Cerebellar nuclear complex (tissue), 1 donor: ENCODE measurements at places on chromosomes 6 and 20.
A peak's percentile ranks its signal among the peaks of the same experiment; 100 is the strongest.

DNA sequence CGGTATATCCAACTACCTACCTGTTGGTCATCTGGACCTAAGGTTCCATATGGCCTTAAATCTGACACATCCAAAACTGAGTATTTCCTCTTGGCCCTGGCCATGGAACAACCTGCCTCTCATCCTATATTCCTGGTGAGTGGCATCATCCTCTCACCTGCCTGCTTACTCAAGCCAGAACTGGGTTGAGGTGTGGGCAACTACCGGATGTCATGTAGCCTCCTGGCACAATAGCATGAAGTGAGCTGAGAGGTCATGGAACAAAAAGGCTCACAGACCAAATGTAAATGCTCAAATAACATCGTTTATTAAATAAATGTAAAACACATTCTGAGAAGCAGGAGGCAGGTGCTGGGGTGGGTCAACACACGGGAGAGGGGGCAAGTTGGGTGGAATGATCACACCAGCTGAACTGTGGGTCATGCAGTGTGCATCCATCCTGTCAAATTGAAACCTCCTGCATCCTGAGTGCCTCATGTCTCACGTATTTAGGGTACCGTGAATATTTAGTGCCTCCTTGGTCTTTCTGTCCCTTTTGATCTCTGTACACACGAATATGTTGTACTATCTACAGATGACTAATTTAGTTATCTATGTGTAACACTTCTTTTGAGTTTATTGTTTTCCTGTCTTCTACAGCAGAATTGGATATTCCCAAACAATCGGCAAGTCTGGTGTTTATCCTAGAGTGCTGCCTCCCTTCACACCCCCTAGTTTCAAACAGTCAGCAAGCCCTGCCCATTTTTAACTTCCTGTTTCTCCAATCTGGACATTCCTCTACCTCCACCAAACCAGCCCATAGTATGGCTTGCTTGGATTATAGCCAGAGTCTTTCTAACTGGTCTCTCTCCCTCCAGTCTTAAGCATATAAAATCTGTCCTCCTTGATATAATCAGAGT lies 7.9 kb upstream of the POU5F1 start:
- DNase-seq, result no peak

DNA sequence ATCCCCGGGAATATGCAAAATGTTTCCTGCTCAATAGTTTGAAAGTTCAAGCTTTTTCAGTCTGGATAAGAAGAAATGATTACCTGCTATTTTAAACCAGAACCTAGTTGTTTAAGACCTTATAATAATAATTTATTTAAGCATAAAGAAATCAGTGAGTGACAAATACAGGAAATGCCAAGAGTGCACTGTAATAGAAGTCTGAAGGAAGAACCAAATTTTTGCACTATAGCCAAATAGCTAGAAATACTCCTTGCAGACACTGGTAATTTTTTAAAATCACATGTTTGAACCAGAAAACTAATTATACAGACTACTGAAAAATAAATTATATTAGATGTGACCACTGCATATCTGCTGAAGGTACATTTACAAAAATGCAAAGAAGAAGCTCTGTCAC lies 93.2 kb downstream of the MMS22L start:
- DNase-seq, result no peak

DNA sequence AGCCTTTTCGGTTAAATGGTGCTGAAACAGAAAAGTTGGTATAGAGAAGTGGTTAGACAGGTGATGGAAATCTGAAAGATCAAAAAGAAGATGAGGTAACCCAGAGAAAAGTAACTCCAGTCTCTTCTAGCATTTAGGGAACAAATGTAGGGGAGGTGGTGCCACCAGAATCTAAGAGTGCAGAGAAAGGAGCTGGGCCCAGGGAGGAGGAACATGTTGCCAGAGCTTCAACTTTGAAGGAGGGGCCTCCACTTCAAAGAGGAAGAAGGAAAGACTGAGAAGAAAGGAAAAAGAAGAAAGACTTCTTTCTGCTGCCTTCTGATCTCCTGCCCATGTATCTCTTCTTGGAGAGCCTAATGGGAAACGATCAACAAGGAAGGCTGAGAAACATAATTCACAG lies 23.5 kb upstream of the ATRN start:
- no peak for DNase-seq

DNA sequence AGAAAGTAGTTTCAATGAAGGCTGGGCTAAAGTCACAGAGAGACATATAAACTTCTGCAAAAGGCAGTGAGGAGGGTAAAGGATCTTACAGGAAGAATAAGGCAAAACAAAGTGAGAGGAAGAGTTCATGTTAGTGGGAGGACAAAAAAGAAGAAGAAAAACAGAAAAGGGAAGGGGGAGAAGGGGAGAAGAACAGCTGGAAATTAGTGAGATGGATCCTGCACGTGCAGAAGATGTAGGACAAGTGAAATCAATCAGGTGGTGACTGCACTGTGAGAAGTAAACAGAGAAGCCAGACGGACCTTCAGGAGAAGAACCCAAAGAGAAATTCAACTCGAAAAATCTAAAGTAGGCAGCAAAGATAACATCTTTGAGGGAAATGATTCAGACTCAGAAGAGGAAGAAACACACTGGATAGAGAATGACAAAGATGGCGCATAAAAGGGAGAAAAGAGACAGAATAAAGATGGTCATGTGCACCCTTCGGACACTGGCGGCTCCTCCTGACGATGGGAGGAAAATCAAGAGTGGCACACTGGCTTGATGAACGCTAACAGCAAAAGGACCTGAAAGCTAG lies 105.9 kb downstream of the MYB start:
- DNase-seq, result no peak

GRCh38 chr6:113732384-113732966 lies 124.7 kb upstream of the MARCKS start:
- no peak for DNase-seq

DNA sequence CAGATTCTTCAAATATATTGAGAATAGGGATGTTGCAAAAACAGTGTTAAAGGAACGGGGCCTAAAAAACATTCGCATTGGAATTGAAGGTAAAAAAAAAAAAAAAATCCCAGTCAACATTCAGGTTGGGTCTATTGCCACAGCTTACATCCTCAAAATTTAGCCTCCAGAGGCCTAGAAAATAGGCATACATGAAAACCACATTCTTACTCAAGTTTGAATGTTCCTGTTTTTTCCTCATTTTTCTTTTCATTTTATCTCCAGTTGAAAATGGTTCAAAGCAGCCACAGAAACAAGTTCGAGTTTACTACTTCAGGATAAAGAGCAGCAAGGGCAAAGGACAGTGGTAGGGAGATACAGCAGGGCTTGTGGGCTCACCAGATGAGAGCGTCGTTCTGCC lies 41.9 kb downstream of the KCTD20 start:
- DNase-seq, result no peak

DNA sequence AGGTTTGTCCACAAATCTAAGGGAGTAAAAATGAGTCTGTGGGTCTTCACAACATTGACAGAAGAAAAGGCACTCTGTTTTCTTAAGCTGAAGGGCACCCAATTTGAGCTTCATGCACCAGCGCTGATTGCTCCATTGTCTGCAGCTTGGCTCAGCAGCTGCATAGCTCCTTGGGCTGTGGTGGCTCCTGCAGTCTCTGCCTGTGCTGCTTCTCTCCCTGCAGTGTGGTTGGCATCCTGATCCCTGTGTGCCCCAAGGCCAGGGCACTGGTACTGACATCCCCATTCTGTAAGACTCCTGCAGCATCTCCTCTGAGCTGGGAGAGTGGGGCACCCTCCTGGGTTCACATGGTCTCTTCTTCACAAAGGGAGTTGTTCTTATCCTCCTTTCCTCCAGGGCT lies 83.2 kb upstream of the B3GAT2 start:
- no peak for DNase-seq

DNA sequence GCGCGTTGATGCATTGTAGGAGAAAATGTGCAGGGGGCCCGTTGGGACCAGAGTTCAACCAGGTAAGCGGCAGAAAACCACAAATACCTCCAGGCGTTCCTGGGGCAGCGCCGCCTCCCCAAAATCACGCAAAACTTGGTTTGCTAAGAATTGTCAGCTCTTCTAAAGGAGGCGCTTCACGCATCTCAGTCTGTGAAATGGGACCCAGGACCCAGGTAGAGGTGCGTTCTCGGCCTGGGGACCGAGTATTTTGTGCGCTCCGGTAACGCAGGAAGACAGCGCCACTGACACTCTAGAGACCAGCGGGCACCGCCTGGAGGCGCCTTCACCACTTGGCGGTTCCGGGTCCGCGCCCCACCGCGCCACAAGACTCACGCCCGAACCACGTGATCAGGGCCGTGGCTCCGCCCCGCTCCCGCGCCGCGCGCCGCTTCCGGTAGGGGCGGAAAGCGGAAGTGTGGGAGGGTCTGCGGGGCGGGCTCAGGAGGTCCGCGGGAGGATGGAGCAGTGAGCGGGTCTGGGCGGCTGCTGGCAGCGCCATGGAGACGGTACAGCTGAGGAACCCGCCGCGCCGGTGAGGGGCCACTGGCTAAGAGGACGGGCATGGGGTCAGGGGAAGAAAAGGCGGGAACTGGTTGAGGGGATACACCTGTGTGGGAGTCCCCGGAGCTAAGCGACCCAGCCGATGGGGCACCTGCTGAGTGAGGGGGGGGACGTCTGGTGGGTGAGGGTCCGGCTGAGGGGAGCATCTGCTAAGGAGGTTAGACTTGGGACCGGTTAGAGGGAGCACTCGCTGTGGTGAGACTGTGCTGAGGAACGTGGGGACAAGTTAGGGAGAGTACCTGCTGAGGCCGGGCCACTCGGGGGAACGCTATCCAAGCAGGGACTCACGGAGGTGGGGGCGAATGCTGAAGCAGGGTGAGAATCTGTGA lies at the start of gene STK4:
TSS of gene STK4 (plus strand) at position 483 of the 932 bp plus-strand sequence. CDS start at position 540, 57 bp downstream.
- peak; percentile 35 for DNase-seq

DNA sequence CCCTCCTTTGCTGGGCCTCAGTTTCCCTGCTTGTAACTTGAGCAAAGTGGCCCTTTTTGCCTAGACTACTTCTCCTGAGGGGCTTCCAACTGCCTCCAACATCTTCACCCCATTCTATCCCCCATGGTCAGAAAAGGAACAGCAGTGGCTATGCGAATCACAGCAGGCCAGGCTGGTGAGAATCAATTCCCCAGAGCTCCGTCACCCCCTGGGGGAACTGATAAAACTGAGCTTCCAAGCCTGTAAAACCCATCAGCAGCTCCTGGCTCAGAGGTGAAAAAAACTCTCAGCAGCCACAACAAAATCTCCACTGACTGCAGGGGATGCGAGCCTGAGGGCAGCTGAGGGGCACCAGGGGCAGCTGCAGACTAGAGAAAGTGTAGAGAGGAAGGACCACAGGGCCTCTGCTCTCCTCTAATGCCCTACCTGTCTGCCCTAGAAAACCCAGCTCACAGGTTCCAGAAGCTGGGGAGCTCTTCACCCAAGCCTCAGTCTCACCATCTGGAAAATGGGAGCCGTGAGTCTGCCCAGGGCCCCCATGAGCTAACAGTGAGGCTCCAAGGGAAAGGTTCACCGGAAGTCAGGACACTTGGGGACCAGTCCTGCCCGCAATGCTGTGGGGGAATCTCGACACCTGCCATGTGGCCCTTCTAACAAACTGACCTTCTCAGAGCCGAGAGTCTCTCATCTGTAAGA lies 120.6 kb downstream of the GRM4 start:
- no peak for DNase-seq

DNA sequence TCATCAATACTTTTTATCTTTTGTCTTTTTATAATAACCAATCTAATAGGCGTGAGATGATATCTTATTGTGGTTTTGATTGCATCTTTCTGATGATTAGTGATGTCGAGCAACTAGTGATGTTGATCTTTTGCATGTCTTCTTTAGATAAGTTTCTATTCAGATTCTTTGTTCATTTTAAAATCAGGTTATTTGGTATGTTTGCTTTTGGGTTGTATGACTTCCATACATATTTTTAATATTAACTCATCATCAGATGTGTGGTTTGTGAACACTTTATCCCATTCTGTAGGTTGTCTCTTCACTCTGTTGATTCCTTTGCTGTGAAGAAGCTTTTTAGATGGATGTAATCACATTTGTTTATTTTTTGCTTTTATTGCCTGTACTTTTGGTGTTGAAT lies 295.8 kb downstream of the BCKDHB start:
- no peak for DNase-seq

- DNase-seq, result no peak
These were observed 64.4 kb upstream of the NOX3 start for GRCh38 chr6:155520078-155520477.

DNA sequence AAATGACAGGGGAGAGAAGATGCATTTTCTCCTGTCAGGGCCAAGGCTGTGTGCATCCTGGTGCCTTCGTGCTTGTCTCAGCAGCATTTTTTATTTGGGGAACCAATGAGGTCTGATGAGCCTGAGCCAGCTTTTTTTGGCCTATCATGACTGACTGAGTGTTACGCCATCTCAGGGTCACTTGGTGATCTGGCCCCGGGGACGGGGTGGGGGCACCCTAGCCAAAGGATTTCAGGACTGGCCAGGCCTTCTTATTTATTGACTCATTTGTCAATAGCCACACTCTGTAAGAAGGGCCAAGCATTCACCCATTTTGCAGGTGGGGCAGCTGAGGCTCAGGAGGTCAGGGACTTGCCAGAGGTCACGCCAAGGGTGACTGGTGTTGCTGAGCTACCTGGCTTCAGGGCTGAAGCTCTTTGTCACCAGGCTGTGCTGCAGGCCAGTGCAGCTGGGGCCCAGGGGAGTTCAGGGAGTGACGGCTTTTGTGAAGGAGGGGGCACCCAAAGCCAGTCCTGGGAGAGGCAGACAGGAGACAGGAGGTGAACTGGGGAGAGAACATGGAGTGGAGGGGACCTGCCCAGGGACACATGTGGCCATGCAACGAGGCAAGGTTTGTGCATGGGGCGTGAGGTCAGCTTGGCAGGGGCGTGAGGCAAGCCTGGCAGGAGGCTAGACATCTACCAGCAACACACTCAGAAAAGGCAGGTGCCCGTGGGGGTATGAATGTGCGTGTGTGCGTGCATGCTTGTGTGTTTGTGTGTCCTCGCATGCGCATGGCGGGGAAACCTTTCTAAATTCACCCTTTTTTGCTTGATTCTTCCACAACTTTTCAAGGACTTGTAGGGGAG lies 31.1 kb downstream of the VSTM2L start:
- no peak for DNase-seq

- no peak for DNase-seq
These were observed 66.8 kb upstream of the AFDN start for GRCh38 chr6:167759912-167760311.

GRCh38 chr20:48850977-48851299 lies 23.1 kb upstream of the PREX1 start:
- DNase-seq, result no peak

GRCh38 chr6:163113358-163113962 lies 301.1 kb upstream of the QKI start:
- no peak for DNase-seq

DNA sequence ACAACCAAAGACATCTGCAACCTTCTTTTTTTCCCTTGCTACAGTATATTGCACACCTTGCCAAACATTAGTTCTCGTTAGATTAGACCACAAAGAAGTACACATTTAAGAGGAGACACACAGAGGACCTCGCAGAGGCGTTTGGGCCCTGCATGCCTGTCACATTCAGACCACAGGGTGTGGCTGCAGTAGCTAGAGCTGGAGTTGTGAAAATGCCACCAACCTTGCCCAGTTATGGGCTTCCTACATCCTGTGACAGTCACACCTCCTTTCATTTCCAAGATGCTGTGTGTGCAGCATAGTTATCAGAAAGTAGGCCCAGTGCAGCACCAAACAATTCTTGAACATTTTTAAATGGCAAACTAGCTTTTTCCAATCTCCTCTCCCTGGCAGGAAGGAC lies 2.4 kb downstream of the SYNE1 start:
- peak; percentile 36 for DNase-seq

GRCh38 chr6:104527311-104527710 lies 332.4 kb downstream of the HACE1 start:
- no peak for DNase-seq
